ENCODE measurements at places on chromosomes 1 and 21. TPM values are rescaled to one million over a fixed set of nuclear protein-coding genes. Genes with fewer than 3 reads are reported as not detected.

DNA sequence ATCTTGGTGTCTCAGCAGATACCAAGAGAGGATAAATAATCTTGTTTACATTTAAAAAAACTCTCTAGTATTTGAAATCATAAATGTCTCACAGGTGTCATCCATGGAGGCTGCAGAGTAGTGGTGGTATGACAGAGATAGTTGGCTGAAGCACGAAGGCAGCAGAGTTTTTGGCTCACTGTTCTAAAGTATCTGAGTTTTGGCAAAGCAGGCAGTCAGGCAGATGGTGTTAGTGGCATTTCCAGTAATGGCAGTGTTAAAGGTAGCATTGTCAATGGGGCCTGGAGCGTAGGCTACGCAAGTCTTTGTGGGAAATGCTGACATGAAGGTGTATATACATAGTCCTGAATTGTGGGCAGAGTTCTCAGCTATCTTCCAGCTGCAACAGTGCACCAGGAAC lies 68.5 kb upstream of the HSD17B7 start:
- DNase-seq = no peak

DNA sequence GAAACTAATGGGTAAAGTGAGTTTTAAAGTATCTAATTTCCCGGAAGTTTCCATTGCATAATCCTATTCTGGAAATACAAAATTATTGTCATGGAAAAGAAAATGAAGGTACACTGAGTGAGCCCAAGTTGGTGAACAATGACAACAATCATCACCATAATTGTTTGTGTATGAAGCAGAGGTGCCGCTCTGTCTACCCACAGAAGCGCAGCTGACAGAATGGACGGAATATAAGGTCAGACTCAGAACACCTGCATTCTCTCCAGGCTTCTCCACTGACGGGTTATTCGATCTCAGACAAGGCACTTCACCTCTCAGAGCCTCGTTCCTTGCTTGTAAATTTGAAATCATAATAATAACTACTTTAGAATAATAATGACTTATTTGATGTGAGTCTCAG lies 99.1 kb upstream of the NGF start:
- DNase-seq = no peak

- DNase-seq = no peak
Measured at GRCh38 chr1:1063945-1064831, 9.9 kb downstream of the RNF223 start.

The C1orf94 gene
- 0.72 TPM for total RNA-seq

DNA sequence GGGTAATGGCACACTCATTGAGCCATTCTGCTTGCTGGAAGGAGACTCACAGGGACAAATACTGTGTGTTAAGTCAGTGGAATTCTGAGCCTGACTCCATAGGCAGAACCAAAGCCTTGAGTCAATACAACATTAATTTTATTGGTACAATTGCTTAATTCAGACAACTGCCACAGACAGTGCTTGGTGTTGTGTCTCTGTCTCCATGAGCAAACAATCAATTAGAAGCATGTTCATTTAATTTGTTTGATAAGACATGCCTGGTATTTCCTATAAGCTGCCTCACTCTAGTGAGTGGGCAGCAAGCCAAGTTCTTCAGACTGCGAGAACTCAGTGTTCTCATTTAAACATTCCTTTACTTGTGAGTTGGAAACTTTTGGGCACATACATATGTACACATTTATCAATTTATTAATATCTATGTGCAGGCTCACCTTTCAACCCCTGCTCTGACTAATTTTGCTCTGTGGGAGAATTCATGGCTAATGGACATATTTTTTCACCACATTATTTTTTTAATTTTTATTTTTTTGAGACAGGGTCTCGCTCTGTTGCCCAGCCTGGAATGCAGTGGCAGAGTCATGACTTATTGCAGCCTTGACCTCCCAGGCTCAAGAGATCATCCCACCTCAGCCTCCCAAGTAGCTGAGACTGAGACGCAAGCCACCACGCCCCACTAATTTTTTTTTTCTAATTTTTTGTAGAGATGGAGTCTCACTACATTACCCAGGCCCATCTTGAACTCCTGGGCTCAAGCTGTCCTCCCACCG lies 4.5 kb upstream of the SRSF10 start:
- DNase-seq = peak; percentile 80

DNA sequence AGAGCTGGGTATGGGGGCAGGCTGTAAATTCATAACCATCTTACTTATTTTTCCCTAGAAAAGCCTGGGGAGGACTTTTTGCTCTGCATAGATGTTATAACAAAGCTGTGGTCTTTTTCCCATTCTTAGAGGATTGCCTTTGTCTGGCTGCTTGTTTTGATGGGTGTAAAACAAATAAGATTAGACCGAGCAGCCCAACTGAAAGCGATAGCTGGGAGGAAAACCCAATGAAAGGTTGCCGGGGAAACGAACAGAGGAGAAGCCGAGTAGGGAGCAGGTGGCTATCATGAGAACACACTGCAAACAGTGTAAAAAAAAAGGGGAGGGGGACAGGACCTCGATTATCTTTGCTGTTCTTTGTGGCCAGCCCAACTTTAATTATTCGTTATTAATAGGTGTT lies 1.9 kb downstream of the ELAVL4 start:
- no peak for DNase-seq

DNA sequence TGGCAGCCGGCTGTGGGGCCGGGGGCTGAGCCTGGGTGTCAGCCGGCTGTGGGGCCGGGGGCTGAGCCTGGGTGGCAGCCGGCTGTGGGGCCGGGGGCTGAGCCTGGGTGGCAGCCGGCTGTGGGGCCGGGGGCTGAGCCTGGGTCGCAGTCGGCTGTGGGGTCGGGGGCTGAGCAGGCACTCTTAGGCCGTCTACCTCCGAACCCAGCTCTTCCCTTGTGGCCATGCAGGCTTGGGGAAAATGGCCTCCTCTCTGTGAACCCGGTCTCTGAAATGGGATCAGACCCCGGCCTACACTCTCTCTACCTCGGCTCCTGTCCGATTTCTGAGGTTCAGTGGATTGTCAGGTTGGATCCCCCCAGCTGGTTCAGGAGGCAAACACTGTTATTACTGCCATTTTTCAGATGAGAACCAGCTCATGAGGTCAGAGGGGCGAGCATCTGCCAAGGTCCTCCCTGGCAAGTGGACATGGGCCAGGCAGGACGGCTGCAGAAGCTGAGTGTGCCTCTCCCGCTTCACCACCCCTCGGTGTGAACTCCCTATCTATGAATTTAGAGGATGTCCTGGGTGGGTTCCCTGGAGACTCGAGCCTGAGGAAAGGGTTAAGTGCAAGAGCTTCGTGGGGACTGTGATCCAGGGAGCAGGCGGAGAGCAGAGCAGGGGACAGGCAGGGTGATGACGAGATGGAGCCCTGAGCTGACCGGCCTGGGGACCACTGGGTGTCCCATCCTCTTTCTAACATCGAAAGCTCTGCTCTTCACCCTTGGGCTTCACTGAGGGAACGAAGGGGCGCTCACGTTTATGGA lies 10.9 kb upstream of the COL18A1 start:
- DNase-seq = no peak

DNA sequence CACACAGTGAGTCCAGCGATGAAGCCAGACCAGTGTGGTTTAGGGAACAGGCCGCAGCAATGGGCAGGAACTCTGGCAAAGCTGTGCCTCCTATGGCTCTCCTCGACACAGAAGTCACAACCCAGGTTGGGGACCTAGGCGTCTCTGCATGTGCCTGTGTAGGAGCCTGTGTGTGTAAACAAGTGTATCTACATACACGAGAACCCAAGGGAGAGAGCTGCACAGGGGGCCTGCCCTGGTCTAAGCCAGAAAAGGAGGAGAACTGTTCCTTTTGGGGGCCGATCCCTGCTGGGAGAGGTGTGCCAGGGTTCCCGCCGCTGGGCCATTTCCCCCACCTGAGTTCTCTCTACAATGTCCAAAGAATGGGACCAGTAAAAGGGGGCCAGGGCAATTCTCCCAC lies 56.0 kb downstream of the CD247 start:
- DNase-seq = no peak

DNA sequence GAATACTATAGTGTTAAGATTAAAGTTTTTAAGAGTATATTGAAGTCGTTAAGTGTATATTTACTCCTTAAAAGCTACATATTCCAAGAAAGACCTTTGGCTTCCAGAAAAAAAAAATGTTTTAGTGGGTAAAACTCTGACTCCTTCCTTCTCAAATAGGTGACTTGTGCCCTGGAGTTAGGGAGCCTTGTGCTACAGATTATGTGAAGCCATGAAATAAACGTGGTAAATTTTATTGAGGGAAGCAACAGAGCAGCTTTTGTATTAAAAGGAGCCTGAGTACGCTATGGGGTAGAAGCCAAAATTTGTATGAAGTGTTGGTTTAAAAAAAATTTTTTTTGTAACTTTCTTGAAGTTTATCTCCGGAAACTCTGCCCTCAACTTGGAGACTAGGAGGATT lies 994 bp downstream of the RO60 start:
- peak; percentile 17 for DNase-seq

Data from umbilical cord (tissue), 2 donors.